ENCODE measurements at places on chromosomes 6 and 20.

DNA sequence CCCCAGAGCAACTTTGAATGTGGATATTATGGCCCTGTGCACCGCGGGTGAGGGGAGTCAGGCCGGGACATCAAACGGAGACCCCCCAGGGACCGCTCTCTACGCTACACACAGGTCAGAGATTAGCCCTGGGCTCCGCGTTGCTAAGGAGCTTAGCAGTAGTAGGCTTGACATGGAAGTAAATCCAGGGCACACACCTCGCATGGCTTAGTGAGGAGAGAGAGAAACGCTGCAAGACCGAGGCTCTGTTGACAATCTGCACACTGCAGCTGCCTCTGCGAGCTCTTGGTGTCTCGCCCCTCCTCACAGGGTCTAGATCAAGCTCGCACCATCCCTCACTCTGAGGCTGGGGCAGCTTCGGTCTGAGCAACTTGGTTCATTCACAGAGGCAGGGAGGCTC, 116.1 kb upstream of the CDH4 start:
- DNase-seq = no peak

GRCh38 chr6:137846772-137847313, 20.2 kb upstream of the TNFAIP3 start:
- DNase-seq = peak; percentile 79

DNA sequence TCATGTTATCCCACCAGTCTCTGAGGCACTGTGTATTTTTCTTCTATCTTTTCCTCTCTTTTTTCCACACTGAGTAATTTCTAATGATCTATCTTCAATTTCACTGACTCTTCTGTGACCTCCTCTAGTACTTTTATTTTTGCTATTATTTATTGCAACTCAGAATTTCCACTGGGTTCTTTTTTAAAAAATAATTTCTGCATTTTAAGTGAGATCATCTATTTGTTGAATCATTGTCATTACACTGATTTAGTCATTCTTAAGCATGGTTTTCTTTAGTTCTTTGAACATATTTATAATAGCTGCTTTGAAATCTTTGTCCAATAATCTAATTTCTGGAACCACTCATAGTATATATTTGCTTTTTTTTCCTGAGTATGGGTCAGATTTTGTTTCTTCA, 96.7 kb upstream of the SLC22A16 start:
- no peak for DNase-seq

DNA sequence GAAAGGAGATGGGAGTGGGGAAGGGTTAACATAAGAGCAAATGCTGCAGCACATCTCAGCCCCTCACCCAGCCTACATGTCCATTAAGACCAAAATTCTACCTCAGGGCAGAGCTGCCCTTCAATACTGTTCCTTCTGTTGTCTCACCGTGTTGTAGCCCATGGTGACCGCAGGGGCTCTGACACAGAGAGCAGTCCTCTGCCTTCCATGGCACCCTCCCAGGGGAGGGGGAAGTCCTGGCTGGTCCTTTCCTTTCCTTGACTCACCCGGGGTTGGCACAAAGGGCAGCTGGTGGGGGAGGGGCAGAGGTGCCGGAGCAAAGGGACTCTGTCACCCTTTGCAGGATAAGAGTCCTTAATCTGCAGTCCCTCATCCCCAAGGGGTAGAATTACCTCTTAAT, 15.2 kb downstream of the NKX2-2 start:
- DNase-seq = no peak

DNA sequence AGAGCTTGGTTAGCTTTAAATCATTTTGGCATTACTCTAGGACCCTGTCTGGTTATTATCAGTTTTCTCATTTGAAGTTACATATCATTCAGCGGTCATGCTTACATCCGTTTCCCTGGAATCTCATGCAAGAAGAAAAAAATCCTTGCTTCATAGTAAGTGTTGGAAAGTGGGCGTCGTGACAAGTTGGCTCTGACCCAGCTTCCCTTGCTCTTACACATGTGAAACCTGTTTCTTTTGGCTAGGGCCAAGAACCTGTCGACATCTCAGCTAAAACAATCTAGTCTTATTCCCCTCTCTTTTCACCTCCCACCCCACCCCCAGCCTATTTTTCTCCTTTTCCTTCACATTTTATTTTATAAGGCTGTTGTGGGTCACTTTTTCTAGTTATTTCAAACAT, 45.5 kb downstream of the ANKS1A start:
- DNase-seq = peak; percentile 95

GRCh38 chr6:76682842-76683241, 610.4 kb upstream of the IMPG1 start:
- no peak for DNase-seq

DNA sequence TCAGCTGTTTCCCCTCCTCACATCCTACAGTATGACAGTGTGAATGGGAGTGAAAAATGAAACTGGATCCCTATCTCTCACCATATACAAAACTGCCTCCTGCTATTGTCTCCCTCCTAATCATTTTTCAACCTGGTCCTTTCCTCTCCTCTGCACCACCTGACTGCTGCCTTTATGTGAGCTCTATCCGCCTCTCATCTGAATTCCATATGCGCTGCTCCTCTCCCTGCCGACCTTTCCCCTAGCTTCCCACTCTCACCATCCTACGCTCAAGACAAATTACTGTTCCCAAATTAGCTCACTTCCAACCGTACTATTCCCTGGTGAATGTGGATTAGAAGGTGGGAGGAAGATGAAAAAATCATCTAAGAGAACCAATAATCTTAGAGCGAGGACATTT, 148.4 kb upstream of the FBXL4 start:
- no peak for DNase-seq

- DNase-seq = no peak
These were observed 14.0 kb upstream of the GMPR start for GRCh38 chr6:16224409-16224808.

DNA sequence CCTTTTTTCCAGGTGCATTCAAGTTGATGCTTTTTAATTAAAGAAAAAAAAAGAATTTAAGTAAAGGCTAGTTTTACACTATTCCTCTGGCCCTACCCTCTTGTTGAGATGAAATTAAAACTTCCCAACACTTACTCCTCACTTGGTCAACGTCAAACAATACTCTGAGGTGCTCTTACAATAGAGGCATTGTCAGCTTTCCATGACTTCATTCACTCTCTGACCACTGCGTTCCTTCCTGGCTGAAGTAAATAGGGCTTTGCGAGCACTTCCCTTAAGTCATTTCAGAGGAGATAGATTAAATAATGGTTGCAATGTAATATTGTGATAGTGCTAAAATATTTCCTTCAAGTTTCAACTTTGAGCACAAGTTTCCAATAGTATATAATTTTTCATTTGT, 229.8 kb upstream of the CEP162 start:
- DNase-seq = no peak

DNA sequence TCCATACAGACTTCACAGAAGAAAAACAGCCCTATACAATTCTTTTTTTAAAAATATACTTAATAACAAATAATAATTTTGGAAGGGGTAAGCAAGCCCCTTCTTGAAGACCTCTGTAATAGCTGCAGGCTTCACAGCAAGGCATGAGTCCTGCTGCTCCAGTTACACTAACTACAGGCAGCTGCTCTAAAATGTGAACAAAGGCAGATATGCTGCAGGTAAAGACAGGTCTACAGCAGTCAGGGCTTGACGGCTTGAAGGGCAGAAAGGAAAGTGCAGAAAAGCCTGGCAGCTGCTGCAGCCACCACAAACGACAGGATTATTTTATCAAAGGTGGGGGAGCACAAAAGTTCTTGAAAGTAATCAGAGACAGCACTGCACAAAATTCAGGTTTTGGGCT, 11.3 kb downstream of the FAXC start:
- DNase-seq = no peak

GRCh38 chr6:157954150-157955117, 27.2 kb upstream of the SYNJ2 start:
- DNase-seq = no peak

DNA sequence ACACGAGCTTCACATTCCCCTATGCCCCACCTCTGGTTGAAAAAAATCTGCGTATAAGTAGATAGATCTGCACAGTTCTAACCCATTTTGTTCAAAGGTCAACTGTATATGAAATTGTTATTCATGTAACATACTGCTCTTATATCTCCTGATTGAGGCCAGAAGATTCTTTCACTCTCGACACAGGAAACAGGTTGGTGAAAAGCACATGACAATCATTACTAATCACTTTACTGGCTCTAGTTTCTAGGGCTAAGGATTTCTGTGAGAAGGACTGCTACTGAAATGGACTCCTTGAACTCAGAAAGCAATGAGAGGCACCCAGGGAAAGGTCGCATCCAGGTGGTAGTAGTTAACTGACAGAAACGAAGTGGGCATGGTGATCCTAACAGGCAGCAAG, 21.7 kb downstream of the PDSS2 start:
- DNase-seq = no peak

DNA sequence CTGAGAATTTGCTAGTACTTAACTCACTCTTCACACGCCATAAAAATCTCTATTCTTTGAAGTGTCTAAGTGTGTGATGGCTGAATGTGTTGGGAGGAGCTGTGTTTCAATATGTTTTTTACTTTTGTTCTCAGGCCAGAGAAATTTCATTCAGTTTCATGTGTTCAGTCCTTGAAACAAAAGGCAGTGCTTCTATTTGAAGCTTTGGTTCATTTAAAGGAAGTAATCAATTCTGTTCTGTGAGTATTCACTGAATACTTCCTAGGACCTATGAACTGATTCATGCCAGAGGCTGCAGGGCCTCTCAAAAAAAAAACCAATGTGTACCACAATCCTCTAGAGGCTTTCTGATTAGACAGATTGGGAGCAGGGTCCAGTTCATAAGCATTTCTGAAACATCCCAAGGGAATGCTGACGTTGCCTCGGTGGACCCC, 12.4 kb upstream of the F13A1 start:
- DNase-seq = no peak

GRCh38 chr6:113529879-113530278, 327.3 kb upstream of the MARCKS start:
- no peak for DNase-seq

DNA sequence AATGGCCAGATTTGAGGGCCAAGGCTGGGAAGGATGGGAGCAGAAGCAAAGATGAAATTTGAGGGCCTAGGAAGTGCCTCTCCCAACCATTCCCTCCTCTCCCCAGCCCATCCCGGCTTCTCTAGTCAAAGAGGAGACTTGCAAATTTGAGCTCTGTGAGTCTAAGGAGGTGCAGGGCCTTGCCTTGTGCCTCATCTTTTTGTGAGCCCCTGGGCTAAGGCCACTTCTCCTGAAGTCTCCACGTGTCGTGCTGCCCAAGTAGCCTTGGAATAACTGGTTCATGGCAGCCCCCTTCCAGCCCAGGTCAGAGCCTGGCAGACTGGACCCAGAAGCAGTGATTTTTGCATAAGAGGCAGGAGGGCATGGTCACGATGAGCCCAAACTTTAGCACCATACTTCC, 6.7 kb downstream of the PTGIS start:
- peak; percentile 56 for DNase-seq

DNA sequence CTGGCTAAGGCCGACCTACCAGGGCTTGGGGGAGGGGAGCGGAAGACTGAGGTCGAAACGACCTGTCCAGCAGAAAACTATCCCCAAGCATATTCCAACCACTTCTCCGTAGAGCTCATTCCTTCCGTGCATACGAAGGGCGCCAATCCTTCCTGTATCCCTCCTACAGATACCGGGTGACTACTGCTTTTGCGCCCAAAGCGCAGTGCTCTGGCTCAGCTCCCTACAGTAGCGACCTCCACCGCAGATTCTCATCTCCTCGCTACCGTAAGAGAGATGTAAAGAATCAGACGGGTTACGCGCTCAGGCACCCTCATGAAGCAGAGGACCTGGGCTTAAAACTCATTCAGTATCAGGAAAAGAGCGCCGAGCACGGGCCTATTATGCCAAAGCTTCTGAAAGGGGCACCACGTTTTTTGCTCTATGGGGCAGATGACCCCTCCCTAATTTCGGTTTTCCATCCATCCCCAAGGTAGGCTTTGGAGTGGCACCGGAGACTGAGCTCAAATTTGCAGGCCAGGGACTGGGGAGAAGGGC, 563 bp upstream of the NNAT start:
- no peak for DNase-seq

DNA sequence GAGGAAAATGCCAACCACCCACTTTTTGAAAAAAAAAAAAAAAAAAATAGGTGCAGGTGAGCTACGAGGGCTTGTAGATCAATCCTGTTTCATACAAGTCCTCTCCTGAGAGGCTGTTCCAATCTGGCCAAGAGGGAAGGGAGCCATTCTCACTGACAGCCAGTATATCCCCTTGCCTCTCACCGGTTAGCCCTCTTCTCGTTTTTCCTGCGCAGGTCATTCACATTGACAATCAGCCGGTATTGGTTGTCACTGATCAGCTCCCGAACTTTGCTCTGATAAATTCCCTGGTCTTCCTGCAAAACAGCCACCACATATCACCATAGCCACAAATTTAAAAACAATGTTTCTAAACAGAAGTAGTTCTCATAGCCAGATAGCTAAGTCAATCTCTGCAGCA, 1.4 kb downstream of the MCM3 start:
- no peak for DNase-seq

- no peak for DNase-seq
These were observed 15.8 kb downstream of the PROCR start for GRCh38 chr20:35187584-35188190.

DNA sequence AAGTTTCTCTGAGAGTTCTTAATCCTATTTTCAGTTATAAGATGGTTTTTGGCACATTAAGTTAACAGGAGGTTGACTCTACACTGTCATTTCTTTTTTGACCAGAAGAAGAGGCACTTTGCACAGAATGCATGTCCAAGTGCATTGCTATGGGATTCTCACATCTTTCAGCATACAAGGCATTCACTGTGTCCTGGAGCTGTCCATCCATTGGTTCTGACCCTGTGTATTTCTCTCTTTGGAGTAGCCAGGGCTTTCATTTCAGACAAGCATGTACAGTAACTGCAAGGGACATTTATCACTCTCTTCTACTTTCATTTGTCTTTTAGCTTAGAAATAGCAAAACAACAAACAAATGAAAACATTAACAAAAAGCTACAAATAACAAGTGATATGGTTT, 275.1 kb upstream of the IMPG1 start:
- no peak for DNase-seq

DNA sequence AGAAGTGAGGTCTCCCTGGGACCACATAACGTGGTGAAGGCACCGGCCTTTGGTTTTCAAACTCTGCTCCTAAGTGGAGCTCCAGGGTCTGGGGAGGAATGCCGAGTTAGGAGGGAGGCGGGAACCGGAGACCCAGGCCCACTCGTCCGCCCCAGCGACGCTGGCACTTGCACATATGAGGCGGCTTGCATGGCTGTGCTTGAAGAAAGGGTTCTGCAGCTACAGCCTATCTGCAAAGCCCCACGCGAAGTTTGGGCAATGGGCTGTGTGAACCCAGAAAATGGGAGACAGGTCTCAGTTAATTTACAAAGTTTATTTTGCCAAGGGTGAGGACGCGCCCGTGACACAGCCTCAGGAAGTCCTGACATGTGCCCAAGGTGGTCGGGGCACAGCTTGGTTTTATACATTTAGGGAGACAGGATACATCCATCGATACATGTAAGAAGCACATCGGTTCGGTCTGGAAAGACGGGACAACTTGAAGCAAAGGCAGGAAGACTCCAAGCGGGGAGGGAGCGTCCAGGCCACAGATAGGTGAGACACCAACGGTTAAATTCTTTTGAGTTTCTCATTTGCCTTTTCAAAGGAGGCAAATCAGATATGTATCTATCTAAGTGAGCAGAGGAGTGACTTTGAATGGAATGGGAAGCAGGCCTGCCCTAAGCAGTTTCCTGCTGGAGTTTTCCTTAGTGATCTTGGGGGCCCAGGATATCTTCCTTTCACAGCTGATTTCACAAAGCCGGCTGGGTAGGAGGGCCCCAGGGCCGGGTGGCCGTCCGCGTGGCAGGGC, 782 bp upstream of the PCMTD2 start:
- DNase-seq = no peak

GRCh38 chr6:110414669-110415068, 706 bp downstream of the DDO start:
- DNase-seq = no peak

All from sigmoid colon (tissue), 7 donors.